Lower lobe of right lung (tissue), 2 donors: ENCODE measurements at places on chromosomes 3 and 15. TPM values are rescaled to one million over a fixed set of nuclear protein-coding genes. Genes with fewer than 3 reads are reported as not detected.
A peak's percentile ranks its signal among the peaks of the same experiment; 100 is the strongest.

DNA sequence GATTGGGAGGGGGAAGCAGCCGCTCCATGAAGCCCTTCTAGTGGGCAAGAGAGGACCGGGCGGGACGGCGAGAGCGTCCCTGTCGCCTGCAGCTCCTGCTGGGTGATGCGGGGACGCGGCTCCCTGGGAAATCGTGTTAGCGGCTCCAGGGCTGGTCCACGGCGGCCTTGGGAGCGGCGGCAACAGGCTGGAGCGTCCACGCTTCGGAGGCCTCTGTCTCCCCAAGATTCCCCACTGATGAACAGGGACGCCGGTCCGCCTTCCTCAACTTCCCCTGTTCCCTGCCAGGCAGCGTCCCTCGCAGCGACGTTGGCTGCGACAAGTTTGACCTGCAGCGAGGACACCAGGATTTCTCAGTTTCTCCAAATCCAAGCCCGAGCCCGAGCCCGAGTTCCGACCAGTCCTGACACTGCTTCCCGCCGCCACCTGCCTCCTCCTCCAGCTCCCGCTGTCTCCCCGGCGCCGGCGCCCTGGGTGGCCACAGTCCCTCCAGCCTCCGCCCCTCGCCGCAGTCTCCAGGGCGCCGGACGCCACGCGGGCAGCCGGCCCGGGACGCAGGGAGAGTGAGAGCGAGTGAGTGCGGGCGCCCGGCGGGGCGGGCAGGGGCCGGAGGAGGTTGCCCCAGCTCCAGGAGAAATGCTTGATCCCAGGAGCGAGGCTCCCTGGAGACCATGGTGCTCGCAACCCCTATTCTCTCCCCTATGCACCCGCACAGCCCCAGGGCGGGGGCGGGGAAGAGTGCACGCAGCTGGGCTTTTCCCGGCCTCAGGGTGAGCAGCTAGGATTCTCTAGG is 78.1 kb upstream of the RNF7 start:
- peak; percentile 79 for DNase-seq

GRCh38 chr3:118936811-118937210 is 97.8 kb downstream of the IGSF11 start:
- DNase-seq: no peak

- DNase-seq: no peak
Observed at GRCh38 chr3:191721390-191721861, 260.5 kb downstream of the PYDC2 start.

- no peak for DNase-seq
Observed at GRCh38 chr3:135440233-135440632, 525.3 kb upstream of the PPP2R3A start.

- peak; percentile 57 for DNase-seq
Observed at GRCh38 chr3:42906070-42906847, at the start of gene ZNF662. ZNF662 (plus strand) TSS chr3:42906142; CDS start chr3:42908115, 1,973 bp downstream.

GRCh38 chr3:143563786-143564185 is 284.5 kb downstream of the SLC9A9 start:
- no peak for DNase-seq

DNA sequence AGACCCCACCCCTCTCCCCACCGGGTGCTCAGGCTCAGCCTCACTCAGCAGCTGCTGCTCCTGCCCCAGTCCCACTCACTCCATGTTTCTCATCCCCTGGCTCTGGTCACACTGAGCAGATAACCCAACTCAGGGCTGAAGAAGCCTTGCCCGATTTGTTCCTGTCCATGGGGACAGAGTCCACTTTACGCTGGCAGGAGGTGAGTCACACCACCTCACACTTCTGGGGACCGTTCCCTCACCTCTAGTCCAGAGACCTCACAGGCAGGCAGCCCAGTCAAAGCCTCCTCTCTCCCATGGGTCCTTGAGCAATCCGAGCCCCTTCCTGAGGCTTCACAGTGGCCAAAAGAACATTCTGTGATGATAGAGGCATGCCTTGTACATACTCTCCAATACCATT is 1.4 kb downstream of the CIDEC start:
- DNase-seq: no peak

- DNase-seq: peak; percentile 54
Observed at GRCh38 chr3:192860454-192860853, 57.2 kb downstream of the MB21D2 start.

DNA sequence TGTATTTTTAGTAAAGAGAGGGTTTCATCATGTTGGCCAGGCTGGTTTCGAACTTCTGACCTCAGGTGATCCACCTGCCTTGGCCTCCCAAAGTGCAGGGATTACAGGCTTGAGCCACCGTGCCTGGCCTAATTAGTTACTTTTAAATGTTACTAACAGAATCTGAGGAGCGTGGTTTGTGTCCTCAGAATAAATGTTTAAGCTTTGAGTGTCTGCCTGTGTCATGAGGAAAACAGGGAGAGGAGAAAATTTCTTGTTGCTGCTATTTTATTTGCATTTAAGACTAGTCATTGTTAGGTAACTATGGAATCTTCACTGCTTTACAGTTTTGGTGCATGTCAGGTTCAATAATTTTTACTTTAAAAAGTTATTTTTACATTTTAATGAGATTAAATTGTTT is 68.8 kb downstream of the TCF12 start:
- no peak for DNase-seq

DNA sequence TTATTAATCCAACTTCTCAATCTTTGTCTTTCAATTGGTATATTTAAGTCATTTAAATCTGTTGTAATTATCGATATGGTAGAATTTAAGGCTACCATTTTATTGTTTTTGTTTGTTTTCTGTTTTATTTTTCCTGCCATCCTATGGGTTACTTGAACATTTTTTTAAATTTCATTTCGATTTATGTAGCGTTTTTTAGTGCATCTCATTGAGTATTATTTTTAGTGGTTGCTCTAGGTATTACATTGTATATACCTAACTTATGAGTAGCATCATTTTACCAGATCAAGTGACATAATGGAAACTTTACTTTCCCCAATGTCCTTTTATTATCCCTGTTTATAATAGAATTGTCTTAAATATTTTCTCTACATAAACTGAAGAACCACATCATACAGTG is 247.5 kb upstream of the MRPL3 start:
- no peak for DNase-seq

CNTN6 gene
- 10.3 TPM for total RNA-seq

TM2D3 gene
- 49.2 TPM for total RNA-seq

- DNase-seq: no peak
Observed at GRCh38 chr3:49997862-49998261, 57.9 kb downstream of the RBM6 start.

- DNase-seq: peak; percentile 85
Observed at GRCh38 chr15:89090791-89091626, 2.8 kb downstream of the ABHD2 start.

GRCh38 chr3:17075907-17076306 is 191.2 kb downstream of the PLCL2 start:
- no peak for DNase-seq

DNA sequence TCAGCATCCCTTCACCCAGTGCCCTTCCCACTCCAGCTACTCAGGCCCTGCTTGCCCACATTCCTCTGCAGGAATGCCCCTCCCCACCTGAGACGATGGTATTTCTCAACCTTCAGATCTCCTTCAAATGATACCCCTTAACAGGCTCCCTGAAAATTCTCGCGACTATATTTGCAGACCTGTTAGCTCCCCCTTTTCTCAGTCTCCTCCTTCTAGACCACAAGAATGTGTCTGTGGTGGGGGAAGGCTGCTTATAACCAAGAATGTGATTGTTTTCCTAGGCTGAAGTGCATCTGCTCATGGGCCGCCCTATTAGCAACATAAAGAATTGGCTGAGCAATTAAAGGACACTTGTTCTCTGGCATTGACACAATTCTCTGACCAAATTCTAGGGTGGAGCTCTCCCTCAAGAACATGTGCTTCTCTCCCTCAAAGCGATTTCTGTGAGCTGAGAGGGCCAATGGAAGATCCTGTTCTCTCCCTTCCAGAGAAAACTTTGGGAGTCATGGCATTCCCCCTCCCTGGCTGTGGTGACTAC is 19.1 kb upstream of the LIMD1 start:
- DNase-seq: no peak

DNA sequence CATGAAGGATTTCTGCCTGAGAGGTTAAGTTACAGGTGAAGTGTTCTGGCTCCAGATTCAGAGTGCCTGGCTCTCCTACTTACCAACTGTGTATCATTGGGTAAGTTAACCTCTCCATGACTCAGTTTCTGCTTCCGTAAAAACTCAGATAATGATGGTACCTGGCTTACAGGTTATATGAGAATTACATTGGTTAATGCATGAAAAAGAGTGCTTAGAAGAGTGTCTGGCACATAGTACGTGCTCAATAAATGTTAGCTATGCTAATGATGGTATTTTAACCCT is 23.8 kb downstream of the CFAP161 start:
- no peak for DNase-seq

KNG1 gene
- total RNA-seq: not detected

TRPM1 gene
- not detected for total RNA-seq

DNA sequence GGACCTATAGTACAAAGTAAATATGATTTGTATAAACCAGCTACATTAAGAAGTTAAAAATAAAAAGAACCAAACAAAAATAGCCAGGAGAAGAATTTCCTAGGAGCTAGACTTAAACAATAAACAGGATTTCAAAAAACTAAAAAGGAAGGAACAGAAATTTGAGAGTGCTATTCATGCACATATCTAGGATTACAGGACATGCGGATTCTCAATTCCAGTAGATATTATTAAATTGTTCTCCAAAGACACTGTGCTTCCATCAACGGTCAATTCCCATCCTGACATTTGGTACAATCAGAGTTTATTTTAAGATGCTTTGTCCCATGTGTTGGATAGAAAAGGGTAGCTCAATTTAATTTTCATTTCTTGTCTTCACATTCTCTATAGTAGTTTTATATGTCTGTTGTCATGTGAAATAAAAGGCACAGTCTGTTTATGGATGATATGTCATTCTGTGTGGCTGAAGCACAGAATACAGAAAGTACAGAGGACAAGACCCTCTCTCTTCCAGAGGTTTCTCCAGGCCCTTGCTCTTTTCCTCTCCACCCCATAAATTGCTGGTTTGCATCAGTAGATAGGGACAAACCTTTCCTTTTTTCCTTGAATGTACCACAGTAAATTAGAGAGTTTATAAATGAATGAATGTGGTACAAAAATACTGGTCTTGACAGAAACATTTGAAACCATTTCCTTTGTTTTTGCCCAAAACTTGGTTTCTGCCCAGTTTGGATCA is 3.5 kb downstream of the PLOD2 start:
- DNase-seq: no peak

DNA sequence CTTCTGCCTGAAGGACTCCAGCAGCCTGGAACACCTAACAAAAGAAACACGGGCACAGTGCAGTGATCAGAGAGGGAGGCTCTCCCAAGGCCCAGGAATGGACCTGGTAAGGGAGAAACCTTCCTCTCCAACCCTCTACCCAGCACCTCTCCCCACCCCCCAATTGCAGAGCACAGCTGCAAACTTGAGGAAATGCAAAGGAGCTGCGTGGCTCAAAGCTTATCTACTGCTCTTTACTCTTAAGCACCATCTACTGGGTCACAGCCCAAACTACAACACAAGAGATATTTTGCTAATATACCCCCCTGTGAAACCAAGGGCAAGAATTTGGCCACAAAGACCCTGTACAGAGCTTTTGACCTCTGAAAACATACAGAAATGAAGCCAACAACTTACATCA is 328.3 kb downstream of the OXSM start:
- DNase-seq: no peak

LRRC31 gene
- 1.1 TPM for total RNA-seq

DNA sequence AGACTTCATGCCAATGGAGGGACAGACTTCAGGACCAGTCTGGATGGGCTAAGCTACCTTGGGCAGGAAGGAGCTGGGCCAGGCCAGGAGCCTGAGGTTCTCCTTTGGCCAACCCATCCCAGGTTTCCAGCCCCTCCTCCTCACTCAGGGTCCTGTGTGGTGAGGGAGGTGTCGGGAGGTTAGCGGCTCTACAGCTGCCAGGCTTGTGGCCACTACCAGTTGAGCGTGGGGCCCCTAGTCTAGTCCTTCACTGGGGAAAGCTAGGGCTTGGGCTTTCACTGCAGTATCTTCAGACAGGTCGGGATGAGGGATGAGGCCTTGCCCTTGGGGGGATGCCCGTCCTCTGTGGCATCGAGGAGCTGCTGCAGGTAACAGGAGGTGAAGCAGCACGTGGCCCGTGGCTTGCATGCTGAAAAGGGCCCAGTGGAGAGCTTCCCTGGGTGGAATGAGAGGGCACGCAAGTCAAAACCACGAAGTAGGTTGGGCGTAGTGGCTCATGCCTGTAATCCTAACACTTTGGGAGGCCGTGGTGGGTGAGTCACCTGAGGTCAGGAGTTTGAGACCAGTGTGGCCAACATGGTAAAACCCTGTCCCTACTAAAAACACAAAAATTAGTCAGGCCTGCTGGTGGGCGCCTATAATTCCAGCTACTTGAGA is 8.5 kb upstream of the FANCD2 start:
- no peak for DNase-seq

DLEC1 gene
- total RNA-seq: 15.0 TPM

DNA sequence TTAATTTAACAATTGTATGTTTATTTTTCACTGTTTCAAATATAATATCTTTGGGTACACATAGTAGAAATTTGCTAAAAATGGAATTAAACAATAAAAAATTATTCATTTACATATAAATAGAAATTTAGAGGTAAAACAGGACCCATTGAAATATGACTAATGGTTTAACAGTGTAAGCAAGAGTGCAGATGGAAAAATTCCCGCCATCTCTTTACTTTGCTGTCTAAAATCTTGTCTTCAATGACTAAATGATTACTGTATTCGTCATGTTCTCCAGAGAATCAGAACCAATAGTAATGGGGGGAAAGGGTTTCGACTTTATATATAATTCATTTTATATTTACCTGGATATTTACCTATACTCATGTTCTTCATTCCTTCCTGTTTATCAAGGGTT is 163.1 kb downstream of the IL1RAP start:
- DNase-seq: no peak

GRCh38 chr3:8303466-8303865 is 198.2 kb upstream of the LMCD1 start:
- no peak for DNase-seq
